GM12892 (cell line): ENCODE measurements at places on chromosomes 13 and 19.

- no peak for DNase-seq
These were observed 13.7 kb downstream of the PPFIA3 start for GRCh38 chr19:49132974-49133609.

DNA sequence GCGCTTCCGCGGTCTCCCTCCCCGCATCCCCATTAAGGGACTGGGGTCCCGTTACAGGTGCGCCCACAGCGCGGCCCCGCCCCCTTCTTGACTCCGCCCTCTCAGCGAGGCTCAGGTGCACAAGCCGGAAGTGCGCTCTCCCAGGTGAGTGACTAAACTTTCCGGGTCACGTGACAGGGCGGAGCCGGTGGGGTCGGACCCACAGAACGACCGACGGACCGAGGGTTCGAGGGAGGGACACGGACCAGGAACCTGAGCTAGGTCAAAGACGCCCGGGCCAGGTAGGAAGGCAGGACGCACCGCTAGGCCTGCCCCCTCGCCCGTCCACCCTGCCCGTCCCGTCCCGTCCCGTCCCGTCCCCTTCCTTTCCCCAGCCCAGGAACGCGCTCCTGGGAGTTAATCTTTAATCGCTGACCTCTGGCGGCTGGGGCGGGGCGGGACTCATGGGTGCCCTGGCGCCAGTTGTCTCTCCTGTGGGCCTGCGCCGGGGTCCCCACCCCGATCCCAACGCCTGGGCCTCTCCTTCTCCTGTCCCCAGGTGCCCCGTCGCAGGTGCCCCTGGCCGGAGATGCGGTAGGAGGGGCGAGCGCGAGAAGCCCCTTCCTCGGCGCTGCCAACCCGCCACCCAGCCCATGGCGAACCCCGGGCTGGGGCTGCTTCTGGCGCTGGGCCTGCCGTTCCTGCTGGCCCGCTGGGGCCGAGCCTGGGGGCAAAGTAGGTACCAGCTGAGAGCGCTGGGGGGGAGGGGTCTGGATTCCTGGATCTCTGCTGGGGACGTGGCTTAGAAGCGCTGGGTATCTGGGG lies at the start of gene CRB3:
Gene CRB3, plus strand, starts transcription at position 202 of the 804 bp plus-strand sequence. Its CDS starts 431 bp downstream, at position 633.
- DNase-seq = no peak

DNA sequence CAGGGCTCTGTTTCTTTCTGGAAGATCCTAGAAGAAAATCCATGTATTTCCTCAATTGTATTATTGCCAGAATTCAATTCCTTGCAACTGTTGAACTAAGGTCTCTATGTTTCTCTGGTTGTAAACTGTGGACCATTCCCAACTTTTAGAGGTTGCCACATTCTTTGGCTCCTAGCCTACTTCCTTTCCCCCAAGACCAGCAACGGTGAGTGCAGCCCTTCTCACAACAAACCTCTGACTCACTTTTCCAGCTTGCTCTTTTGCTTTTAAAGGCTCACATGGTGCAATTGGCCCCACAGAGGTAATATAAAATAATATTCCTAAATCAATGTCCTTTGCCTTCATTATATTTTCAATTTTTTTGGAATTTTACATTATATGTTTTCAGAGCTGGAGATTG lies 371.3 kb downstream of the SLITRK5 start:
- DNase-seq = no peak

DNA sequence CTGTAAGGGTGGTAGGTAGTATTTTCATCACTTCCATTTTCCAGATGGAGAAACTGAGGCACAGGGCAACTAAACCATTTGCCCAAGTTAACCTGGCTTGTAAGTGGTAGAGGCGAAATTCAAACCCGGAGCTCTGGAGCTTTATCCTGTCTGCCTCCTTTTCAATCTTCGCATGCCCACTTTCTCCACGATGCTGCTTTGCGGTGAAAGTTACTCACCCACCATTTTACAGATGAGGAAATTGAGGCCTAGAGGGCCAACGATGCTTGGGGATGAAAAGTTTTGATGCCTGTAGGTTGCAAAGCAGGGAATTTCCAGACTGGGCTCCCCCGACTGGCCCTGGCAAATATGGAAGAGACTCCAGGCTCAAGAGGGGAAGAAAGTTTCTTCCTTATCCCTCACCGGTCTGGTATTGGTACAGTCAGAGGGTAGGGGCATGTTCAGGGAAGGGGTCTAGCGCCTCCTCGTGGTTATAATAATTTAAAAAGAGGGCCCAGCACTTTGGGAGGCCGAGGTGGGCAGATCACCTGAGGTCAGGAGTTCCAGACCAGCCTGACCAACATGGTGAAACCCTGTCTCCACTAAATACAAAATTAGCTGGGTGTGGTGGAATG lies 1.9 kb upstream of the SH2D3A start:
- DNase-seq = no peak

DNA sequence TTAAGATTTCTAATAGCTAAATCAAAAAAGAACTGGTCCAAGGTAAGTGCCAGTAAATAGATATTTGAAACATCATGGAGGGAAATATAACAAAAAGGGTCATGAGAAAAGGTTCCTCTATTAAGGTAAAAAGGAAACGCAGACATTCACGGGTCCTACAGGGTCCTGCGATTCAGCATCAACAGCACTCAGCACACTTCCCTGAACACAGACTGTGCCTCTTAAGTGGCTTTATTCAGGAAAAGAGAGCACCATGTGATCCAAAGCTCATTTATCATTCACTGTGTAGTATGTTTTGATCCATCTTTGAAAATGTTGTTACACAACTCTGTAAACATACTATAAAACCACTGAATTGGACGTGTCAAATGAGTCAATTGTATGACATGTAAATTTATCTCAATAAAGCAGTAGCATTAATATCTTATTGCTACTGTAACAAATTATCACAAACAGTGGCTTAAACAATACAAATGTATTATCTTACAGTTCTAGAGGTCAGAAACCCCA lies 33.7 kb downstream of the CRYL1 start:
- no peak for DNase-seq

DNA sequence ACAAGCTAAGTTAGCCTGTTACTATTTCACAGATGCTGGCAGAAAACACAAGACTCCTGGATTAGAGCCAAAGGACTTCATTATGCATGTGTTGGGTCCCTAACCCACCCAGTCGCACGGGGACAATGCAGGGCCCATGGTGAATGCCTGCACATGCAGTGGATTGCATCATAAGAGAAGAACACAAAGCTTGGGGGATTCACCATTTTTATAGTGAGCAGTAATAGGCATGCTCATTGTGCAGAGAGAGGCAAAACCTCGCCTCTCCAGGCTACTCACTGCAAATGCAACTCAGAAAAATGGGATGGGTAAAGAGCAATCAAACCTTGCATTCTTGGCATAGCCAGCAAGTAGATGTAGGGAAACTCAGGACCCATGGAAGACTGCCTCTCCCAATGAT lies 115.8 kb downstream of the DIAPH3 start:
- DNase-seq = no peak

GRCh38 chr19:49875857-49876421 lies 1.2 kb downstream of the AKT1S1 start:
- DNase-seq = no peak

DNA sequence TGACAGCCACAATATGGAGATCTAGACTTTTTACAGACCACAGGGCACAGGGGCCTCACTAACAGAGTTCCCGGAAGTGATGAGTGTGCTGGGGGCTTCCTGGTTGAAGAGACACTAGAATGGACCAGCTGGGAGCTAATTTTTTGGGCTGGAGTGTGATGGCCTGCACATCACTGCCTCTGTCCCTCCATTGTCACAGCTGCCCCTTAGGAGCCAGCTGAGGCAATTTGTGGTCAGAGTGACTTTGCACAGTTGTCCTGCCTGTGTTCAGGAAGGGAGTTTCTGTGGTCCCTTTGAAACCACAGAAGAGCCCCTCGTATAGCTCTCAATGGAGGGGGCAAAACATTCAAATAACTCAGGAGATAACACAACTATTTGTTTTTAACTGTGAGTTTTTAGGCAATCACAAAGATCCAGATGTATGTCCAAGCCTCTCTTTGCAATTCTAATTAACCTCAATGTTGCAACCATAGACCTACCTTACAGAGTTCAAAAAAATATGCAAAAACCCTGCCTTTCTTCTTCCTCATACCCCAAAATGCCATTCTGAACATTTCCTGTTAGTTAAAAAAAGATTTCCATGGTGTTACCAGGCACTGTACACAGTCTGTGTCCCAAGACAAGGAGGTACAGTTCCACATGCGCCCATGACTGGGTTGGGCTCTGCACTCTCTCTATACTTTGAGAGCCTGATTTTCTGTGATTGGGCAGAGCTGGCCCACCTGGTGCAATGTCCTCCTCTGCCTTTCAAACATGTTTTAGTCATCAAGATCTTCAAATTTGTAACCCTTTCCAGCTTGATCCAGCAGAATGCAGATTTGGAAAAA lies 2.4 kb downstream of the ALOX5AP start:
- no peak for DNase-seq

GRCh38 chr13:57128909-57129308 lies 11.8 kb upstream of the PRR20A start:
- DNase-seq = no peak

- DNase-seq = no peak
These were observed 73.8 kb downstream of the GADD45B start for GRCh38 chr19:2549701-2550191.

DNA sequence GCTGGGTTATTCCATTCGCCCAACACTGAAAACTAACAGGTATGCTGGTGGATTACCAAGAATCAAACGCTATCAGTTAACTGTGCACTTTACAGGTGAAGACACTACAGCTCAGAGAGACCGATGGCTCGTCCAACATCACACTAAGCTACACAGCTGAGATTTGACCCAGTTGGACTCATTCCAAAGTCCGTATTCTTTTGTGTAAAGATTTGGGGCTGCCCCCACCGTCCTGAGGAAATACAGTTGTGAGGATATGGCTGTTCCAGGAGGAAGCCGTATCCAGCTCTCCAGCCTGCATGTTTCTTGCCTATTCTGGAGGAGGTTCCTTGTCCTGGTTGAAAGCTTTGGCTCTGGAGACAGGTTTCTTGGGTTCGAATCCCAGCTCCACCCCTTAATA lies 4.2 kb downstream of the ZSCAN5A start:
- no peak for DNase-seq

GRCh38 chr19:55536366-55536765 lies 567 bp downstream of the SBK2 start:
- DNase-seq = no peak

DNA sequence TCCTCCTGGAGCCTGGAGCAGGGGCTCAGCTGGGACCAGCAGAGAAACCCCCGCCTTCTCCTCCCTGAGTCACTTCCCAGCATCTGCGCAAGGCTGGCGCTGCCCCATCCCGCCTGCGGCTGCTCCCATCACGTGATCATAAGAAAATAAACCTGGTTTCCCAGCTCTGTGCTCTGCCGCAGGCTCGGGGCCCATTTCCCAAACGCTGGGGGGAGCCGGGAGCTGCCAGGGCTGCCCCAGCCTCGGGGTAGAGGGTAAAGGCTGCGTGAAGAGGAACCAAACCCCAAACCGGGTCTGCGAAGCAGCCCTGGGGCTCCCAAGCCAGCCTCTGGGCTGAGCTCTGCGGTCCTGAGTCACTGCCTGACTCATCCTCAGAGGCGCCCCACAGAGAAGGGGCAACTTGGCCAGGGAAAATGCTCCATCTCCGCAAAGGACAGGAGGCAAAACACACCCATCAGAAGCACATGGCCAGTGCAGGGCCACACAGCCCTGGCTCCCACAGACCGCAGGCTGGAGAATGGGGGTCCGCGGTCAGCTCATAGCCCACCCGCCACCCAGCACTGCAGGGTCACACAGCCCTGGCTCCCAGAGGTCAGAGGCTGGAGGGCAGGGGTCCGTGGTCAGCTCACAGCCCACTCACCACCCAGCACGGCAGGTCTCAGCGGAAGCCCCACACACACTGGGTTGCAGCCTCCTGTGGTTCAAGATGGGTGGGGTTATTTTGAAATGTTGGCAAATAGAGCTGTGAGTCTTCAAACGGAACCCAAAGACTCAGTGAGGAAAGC lies 67.1 kb downstream of the RASA3 start:
- peak; percentile 54 for DNase-seq

- no peak for DNase-seq
These were observed 21.5 kb downstream of the EBPL start for GRCh38 chr13:49669735-49670309.

GRCh38 chr13:97848886-97849285 lies 104.6 kb upstream of the IPO5 start:
- no peak for DNase-seq

DNA sequence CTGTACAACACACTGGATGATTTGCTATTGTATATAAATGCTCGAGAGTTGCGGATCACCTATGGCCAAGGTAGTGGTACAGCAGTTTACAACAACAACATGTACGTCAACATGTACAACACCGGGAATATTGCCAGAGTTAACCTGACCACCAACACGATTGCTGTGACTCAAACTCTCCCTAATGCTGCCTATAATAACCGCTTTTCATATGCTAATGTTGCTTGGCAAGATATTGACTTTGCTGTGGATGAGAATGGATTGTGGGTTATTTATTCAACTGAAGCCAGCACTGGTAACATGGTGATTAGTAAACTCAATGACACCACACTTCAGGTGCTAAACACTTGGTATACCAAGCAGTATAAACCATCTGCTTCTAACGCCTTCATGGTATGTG lies 21.5 kb downstream of the OLFM4 start:
- DNase-seq = no peak
